ENCODE measurements at places on chromosomes 5 and 9. TPM values are rescaled to one million over a fixed set of nuclear protein-coding genes. Genes with fewer than 3 reads are reported as not detected.

- DNase-seq: no peak
These were observed 63.3 kb upstream of the GRAMD2B start for GRCh38 chr5:126359884-126360283.

- DNase-seq: no peak
These were observed 9.9 kb downstream of the ZNF618 start for GRCh38 chr9:113886026-113886369.

- DNase-seq: no peak
These were observed 48.9 kb downstream of the SLC12A7 start for GRCh38 chr5:1062761-1063568.

- DNase-seq: no peak
These were observed 73.9 kb downstream of the RORB start for GRCh38 chr9:74570879-74571512.

GRCh38 chr9:137189297-137190295 is 1.1 kb downstream of the SSNA1 start:
- DNase-seq: no peak

GRCh38 chr9:15295761-15296405 is 11.1 kb downstream of the TTC39B start:
- no peak for DNase-seq

GRCh38 chr5:1793966-1794900 is 5.4 kb downstream of the MRPL36 start:
- no peak for DNase-seq

- DNase-seq: peak; percentile 13
These were observed 332 bp downstream of the SGCD start for GRCh38 chr5:156327296-156327695.

- no peak for DNase-seq
These were observed 38.6 kb downstream of the CRB2 start for GRCh38 chr9:123394291-123395235.

DNA sequence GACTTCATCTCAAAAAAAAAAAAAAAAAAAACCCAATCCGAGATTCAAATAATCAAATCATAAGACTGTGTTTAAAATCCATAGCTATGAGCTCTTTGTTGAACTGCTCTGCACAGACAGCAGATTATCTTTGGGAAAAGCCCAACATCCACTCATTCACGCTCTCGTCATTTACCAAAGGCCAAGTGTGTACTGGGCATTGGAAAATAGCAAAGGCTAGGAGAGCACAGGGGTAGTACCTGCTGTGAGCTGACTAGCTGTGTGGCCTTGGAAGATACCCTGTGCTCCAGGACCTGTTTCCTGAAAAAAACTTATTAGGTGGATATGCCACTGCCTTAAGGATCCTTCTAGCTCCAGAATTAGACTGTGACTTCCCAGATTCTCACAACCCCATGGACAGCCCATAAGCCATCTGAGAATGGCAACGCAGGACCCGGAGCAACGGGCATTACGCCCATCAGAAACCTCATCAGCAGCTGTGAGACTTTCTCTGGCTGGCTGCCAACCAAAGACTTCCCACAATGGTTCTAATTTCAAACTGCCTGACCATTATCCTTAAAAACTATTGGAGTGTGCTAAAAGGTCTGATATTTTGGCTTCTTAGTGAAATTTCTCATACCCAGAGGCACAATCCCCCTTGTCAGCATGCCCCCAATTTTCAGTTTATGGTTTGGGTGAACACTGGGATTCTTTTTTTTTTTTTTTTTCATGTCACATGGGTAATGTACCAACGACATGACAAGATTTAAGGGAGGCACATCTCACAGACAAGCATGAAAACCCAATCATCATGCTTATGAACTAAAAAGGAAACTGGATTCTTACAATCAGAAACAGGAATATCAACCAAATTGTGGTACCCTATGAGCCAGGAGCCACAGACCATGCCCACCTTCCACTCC is 16.8 kb downstream of the SERINC5 start:
- no peak for DNase-seq

GRCh38 chr9:136484153-136485048 is 1.6 kb upstream of the SEC16A start:
- no peak for DNase-seq

- no peak for DNase-seq
These were observed 63.5 kb upstream of the GARNL3 start for GRCh38 chr9:127201071-127201541.

- no peak for DNase-seq
These were observed 8.0 kb upstream of the HABP4 start for GRCh38 chr9:96441798-96442445.

DNA sequence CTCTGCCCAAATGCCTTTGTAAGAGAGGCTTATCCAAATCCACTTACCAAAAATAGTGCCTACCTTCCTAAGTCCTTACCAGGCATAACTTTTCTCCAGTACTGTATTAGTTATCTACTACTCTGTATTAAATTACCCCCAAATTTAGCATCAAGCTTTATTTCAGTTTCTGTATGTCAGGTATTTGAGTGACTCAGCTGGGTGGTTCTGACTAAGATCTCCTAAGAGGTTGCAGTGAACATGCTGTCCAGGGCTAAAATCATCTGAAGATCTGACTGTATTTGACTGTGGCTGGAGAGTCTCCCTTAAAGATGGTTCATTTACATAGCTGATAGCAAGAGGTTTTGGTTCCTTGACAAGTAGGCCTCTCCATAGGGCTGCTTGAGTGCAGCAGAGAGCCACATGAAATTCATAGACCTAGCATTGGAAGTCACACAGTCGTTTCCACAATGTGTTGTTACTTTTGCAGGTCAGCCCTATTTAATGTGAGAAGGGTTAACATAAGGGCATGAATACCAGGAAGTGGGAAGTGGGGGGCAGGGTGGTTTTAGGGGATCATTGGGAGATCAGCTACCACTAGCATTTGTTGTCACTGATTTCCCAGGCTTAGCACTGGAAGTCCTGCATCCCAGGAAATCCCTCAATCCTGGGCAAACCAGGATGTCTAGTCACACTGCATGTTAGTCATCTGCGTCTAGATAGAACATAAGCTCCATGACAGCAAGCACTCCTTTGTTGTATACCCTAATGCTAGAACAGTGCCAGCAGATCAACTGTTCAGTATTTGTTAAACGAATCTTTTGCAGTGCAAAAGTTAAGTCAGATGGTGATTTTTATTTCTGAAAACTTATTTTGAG is 2.0 kb upstream of the ZNF622 start:
- DNase-seq: no peak

DNA sequence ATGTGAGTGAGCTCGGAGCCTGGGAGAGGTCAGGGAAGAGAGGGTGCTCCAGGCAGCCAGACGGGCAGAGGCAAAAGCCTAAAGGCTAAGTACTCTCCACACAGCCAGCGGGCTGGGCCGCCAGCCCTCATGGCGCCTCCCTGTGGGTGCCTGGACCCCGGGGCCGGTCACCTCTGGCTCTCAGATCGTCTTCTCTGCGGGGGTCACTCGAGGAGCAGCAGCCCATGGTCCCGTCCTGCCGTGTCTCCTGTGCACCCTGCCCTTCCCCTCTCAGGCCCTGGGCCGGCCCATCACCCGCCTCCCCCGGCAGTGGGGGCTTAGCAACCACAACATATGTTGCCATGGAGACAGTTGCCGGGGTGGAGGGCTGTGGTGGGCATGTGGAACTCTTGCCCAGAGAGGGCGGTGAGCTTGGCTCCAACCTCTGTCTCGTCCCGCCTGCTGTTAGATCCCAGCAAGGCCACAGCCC is 4.2 kb downstream of the AK1 start:
- DNase-seq: no peak

GRCh38 chr5:120582635-120583034 is 118.5 kb downstream of the PRR16 start:
- no peak for DNase-seq

DNA sequence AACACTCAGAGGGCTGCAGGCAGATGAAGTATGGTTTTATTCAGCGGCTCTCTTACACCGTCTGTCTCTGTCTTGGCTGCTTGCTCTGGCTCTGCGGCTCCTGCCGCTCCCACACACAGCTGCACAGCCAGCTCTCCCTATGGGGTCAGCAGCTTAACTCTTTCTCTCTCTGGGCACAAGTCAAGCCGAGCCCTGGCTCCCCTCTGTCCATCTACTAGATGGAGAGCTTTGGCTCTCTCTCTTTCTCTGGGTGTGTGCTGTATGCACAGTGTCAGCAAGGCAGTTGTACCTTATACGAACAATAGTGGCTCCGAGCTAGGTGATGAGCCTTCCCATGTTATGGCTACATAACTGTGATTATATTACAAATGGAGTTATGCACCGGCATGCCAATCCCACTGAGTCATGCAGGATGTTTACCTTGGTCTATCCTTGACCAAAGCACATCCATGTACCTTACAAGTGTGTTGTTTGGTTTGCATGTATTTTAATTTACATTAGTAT is 19.3 kb upstream of the PPP2CA start:
- no peak for DNase-seq

DNA sequence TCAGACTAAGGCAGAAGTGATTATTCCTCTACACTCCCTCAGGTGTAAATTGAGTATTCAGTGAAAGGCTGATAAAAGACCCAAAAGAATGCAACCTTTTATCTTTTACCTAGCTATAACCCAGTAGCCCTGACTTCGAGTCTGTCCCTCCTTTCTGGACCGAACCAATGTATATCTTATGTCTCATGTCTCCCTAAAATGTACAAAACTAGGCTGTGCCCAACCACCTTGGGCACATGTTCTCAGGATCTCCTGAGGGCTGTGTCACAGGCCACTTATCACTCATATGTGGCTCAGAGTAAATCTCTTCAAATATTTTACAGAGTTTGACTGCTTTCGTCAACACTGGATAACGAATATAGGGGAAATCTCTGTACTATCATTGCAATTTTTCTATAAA is 12.7 kb downstream of the FBXL17 start:
- DNase-seq: no peak

DNA sequence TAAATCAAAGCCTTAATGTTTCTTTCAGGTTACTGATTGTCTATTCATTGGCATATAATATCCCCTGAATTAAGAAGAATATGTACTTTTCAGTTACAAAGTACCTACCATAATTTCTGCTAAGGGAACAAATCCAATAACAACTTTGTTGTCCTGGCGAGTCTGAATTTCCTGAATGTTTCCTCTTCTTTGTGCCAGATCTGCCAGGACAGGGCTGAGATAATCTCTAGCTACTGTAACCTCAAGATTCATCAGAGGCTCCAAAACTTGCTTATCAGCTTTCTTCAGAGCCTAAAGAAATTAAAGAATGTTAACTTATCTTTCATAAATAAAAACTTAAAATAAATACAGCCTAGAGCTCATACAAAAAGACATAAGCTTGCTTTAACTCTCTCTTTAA is 37.2 kb downstream of the HEXB start:
- no peak for DNase-seq

- DNase-seq: peak; percentile 33
These were observed 82.7 kb downstream of the PTPDC1 start for GRCh38 chr9:94166976-94167346.

DNA sequence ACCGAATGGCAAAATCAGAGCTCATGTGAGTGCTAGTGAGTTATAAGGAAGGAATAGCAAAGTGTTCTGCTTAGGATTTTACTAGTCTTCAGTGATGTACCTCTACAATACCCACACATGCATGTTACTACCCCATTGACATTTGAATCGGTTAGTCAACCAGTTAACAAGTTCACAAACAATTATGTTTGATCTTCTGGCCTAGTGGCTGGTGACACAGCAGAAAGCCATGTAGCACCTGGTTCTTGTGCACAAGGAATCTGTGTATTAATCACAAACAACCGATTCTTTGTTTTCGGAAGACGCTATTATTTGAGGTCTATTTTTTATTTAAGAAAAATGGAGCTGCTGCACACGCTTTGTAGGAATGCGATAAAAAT is 41.9 kb downstream of the NTRK2 start:
- no peak for DNase-seq

DNA sequence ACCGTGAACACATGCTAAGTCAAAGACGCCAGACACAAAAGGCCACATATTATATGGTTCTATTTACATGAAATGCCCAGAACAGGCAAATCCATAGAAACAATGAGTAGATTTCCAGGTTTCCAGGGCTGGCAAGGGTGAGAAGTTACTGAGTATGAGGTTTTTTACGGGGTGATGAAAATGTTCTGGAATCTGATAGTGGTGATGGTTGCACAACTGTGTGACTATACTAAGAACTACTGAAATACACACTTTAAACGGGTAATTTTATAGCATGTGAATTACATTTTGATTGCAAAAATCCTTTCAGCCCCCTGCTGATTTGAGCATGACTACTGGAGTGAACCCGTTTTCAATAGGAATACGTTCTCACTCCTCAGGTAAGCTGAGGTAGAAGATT is 46.7 kb upstream of the TBC1D9B start:
- no peak for DNase-seq

DNA sequence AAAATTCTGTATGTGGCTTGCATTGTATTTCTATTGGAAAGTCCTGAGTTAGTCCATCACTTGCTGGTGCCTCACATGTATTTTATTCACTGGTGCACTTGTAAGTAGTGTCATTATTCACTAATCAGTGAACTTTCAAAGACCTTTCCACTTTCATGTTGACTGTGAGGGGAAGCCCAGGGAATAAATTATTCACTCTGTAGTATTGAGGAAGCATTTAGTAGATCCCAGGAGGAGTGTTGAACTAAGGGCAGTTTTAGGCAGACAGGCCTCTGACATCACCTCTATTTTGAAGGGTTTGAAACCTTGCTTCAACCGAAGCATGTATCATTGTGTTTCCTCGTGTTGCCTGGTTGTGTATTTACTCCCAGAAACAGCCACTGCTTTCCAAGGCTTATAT is 705.4 kb upstream of the RIOK2 start:
- DNase-seq: no peak

GRCh38 chr9:27586304-27586703 is 13.0 kb upstream of the C9orf72 start:
- no peak for DNase-seq

DNA sequence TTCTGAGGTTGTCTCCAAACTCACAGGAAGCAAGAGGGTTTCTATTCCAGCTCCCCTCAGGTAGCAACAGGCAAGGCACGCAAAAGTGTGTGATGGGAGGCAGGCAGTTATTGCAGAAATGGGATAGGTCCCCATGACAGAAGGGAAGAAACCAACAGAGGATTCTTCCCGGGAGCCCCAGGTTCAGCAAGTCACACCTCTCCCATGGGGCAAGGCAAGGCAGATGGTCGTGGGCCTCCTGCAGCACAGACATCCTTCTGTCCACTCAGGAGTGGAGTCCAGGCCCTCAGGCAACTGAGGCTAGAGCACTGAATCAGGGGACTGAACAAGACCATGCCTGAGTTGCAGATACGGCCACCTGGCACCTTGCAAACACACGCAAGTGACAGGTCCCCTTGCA is 424.9 kb upstream of the IRX4 start:
- DNase-seq: no peak

The DOK3 gene
- total RNA-seq: 2.9 TPM

The SLC25A2 gene
- 0.69 TPM for total RNA-seq

The SPATA31E1 gene
- not detected for total RNA-seq

The CDH18 gene
- total RNA-seq: 3.2 TPM

The PHF24 gene
- 0.69 TPM for total RNA-seq

The GNE gene
- 25.9 TPM for total RNA-seq

The NDUFAF2 gene
- 23.8 TPM for total RNA-seq

The PFN3 gene
- not detected for total RNA-seq

The ADAMTS19 gene
- 107 TPM for total RNA-seq

The TNFSF8 gene
- total RNA-seq: 2.3 TPM

The CDKN2B-AS1 gene
- total RNA-seq: 2.2 TPM

The ACTL7A gene
- total RNA-seq: not detected

The DND1 gene
- not detected for total RNA-seq

The KCNV2 gene
- not detected for total RNA-seq

The UGT3A1 gene
- 0.16 TPM for total RNA-seq

The P4HA2 gene
- total RNA-seq: 102 TPM

The TXNDC8 gene
- total RNA-seq: not detected

All from urinary bladder (tissue), 4 donors.